Fibroblast of skin of left quadriceps (primary cell): ENCODE measurements at places on chromosomes 3 and 15.

GRCh38 chr3:177703788-177704187 is 506.5 kb upstream of the TBL1XR1 start:
- no peak for DNase-seq

- no peak for DNase-seq
Observed at GRCh38 chr3:45021524-45022297, 4.4 kb upstream of the CLEC3B start.

DNA sequence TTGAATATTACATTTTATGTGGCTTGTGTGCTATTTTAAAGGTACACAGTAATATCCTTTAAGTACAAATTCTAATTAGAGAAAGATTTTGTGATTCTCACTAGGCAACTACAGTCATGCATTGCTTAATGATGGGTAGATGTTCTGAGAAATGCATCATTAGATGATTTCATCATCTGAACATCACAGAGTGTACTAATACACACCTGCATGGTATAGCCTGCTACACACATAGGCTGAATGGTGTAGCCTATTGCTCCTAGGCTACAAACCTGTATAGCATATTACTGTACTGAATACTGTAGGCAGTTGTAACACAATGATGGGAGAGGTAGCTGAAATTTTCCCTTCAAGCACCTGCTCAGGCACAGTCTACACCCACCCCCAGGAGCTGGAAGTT is 217.4 kb upstream of the EOMES start:
- DNase-seq, result no peak

DNA sequence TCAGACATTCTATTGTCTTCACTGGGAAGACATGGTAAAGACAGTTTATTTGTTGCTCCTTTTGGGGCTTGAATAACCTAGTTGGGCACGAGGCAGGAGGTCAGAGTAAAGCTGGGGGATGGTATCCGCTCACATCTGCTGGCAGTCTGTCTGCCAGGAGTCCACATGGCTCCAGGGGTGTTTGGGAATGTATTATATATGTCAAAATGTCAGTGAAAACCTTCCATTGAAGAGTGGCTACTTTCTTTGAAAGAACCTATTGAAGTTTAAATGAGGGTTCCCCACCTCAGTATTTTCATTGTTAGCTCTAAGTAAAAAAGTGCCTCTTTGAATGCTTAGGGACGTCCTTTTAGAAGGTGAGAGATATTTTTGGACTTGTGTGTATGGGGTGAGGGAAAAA is 68.4 kb downstream of the CLDN11 start:
- DNase-seq, result no peak

DNA sequence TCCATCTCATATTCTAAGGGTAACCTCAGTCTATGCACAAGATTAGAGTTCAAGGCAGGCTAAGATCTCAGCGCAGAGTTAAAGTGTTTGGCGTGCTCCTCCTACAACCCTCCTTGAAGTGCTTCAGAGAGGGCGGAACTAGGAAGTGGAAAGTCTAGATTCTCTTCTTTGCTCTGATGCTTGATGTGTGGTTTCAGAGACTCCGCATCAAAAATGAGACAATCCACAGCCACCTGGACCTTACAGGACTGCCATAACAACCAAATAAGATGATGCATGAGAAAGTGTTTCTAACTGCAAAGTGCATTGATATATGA is 161.3 kb upstream of the ATP11B start:
- no peak for DNase-seq

GRCh38 chr15:33580526-33580925 is 269.8 kb downstream of the RYR3 start:
- DNase-seq, result no peak

DNA sequence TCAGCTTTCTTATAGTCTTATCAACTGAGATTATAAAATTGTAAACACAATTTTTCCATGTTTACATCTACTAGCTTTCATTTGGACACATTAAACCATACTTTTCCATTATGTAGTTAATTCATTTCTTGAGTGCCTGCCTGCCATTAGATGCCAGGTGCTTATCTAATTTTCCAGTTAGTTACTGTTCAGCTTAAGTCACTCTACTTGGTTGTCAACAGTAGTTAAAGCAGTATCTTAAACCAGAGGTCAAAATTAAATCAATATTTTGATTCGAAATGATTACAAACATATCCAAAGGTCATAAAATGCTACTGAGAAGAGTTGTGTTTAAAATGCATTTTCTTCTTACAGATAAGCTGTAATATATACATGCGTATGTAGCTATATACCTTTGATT is 56.2 kb upstream of the UBP1 start:
- DNase-seq, result no peak

GRCh38 chr3:72953325-72953956 is 43.2 kb upstream of the PPP4R2 start:
- DNase-seq, result no peak

- no peak for DNase-seq
Observed at GRCh38 chr3:50213373-50213772, 8.3 kb downstream of the SLC38A3 start.

DNA sequence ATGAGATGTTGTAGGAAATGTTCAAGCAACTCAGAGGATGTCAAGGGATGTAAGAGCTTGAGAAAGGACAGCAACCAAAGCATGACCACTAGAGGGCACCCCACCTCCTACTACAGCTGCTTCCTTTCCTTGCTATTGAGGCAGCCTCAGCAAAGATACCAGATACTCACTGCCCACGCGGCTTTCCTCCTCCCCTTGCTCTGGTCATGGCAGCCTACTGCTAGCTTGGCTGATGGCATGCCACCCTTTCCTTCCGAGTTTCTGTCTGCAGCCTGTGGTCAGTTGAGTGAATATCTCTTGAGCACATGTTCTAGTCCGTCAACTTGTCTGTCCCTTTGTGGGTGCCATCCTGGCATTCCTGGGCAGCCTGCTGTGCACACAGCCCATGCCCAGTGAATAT is 4.4 kb upstream of the CXCR6 start:
- DNase-seq, result peak; percentile 69

GRCh38 chr3:12831301-12831866 is 10.0 kb downstream of the RPL32 start:
- DNase-seq, result no peak

GRCh38 chr15:39453620-39454019 is 127.3 kb upstream of the THBS1 start:
- no peak for DNase-seq

GRCh38 chr3:119276680-119277079 is 17.5 kb upstream of the ARHGAP31 start:
- no peak for DNase-seq

- DNase-seq, result no peak
Observed at GRCh38 chr15:42788725-42789124, 51.8 kb upstream of the CDAN1 start.

DNA sequence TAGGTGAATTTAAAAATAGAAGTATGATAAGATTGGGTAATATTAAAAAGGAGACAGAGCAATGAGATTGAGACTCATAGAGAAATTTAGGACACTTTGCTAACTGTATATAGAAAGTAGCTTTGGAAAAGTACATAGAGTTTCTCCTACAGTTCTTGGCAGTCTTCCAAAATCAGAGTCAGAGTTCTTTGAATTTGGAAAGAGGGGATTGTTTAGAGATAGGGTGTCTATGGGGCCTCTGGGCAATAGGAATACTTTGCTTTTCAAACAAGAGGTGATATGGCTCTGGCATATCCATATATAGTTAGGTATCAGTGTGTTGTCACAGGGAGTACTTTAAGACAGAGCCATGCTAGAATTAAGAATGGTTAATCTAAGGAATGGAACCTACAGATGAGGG is 477.1 kb upstream of the KCNMB2 start:
- no peak for DNase-seq

DNA sequence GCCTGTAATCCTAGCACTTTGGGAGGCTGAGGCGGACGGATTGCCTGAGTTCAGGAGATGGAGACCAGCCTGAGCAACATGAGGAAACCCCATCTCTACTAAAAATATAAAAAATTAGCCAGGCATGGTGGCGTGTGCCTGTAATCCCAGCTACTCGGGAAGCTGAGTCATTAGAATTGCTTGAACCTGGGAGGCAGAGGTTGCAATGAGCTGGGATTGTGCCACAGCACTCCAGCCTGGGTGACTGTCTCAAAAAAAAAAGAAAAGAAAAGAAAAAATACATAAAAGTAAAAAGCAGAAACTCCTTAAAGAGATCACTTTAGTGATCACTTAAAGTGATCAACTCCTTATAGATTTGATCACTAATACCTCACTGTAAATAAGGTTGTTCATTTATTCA is 78.0 kb downstream of the GMPS start:
- no peak for DNase-seq

- peak; percentile 97 for DNase-seq
Observed at GRCh38 chr15:49815950-49816349, 195.1 kb downstream of the DTWD1 start.

- no peak for DNase-seq
Observed at GRCh38 chr3:125367403-125368230, 7.5 kb downstream of the ZNF148 start.

- DNase-seq, result no peak
Observed at GRCh38 chr3:139537795-139538621, 1.5 kb downstream of the RBP1 start.

- DNase-seq, result no peak
Observed at GRCh38 chr3:130582457-130583153, 65.6 kb downstream of the COL6A6 start.

DNA sequence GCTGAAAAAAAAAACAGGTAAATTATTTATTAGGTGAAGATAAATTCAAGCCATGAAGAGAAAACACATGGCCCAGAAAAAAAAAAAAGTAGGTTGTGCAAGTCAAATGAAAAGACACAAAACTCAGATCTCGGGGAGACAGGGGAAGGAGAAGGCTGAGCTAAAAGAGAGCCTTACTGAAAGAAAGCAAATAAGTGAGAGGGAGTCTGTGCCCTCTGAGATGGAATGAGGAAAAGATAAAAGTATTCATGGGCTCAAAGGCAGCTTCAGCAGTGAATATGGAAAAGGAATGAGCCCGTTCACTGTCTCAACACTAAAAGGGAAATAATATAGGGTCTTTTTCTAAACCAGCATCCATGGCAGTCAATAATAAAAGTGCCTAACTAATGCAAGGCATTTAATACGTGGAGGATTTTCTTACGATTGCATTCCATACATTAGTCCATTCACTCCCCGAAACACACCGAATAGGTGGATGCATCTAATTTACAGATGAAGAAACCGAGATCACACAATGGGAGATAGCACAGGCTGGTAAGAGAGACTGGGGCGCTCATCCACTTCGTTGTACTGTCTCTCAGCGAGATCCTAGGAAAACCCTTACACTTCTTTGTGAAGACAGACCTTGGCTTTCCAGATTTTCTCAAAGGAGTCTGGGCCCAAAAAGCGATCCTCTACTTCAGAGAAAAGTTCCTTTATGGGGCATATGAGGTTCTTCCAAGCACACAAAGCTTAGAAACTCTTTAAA is 1.1 kb downstream of the TFDP2 start:
- no peak for DNase-seq

DNA sequence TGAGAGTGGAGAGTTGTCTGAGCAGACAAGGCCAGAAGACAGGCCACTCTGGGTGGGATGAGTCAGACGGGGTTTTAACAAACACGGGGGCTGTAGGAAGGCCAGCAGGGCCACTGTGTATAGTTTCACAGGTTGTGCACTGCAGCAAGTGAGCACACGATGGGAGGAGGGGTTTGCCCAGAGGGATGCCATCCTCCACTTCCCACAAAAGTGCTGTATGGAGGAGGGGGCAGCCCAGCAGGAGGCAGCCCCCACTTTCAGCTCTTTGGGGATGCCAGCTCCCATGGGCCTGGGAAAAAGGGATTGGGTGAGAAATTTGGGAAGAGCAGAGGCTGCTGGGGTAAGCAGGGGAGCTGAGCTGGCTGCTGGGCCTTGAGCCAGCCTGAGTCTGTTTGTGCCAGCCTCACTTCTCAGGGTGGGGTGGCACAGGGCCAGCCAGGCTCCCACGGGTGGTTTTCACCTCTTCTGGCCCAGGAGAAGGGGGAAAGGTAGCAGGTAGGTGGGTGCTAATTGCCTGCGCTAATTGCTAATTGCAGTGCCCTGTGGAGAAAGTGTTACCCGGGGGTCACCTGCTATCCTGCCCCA is 6.7 kb downstream of the ZBTB47 start:
- DNase-seq, result no peak

DNA sequence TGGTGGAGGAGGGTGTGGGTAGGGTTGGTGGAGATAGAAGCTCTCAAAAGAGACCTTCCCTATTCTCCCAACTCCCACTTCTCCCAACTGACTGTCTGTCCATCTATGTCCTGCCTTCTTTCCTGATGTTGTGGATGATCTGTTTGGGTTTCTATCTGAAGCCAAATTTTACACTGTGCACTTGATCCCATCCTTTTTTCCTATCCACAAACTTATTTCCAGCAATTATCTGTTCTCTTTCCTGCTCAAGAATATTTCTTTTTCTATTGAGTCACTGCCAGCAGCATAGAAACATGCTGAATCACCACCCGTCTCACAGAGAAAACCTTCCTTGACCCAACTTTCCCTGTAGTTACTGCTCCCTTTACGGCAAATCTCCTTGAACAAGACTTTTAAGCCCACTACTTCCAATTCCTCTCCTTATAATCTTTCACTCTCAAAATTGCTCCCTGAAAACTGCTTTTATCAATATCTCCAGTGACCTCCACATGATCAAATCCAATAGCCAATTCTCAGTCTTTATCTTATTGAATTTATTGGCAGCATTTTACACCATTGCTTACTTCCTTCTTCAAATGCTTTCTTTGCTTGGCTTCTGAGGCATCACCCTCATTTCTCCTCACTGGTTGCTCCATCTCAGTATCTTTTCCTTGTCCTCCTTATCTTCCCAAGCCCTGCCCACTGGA is 141.2 kb upstream of the SLC7A14 start:
- peak; percentile 85 for DNase-seq

GRCh38 chr3:159938714-159939113 is 49.9 kb upstream of the IL12A start:
- no peak for DNase-seq

GRCh38 chr3:42753757-42754156 is 19.3 kb downstream of the CCDC13 start:
- DNase-seq, result no peak

GRCh38 chr3:156583469-156583868 is 28.6 kb upstream of the SSR3 start:
- DNase-seq, result no peak

DNA sequence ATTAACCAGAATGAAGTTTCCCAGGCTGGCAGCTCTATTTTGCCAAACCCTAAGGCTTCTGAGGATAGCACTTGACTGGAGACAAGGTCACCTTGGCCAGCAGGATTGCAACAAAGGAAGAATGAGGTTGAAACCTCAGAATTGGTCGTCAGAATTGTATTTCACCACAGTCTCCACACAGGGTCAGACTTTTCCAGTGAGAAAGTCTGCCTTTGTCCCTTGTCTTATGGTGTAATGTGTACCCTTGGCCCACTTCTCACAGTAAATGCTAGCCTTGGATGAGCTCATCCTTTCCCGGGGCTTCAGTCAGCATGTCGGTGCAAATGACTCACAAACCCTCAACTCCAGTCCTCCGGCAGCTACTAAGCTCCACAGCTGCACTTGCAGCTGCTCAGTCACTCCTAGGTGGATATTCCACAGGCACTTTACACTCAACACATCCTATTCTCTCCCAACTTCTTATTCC is 19.7 kb downstream of the SSR3 start:
- DNase-seq, result peak; percentile 91
